ENCODE measurements at places on chromosomes 6 and 20. TPM values are rescaled to one million over a fixed set of nuclear protein-coding genes. Genes with fewer than 3 reads are reported as not detected.

The SIRPG gene
- total RNA-seq: not detected

The GPX6 gene
- total RNA-seq: not detected

The FLRT3 gene
- 97.4 TPM for total RNA-seq

- no peak for DNase-seq
Observed at GRCh38 chr6:35282472-35282871, 15.1 kb upstream of the DEF6 start.

DNA sequence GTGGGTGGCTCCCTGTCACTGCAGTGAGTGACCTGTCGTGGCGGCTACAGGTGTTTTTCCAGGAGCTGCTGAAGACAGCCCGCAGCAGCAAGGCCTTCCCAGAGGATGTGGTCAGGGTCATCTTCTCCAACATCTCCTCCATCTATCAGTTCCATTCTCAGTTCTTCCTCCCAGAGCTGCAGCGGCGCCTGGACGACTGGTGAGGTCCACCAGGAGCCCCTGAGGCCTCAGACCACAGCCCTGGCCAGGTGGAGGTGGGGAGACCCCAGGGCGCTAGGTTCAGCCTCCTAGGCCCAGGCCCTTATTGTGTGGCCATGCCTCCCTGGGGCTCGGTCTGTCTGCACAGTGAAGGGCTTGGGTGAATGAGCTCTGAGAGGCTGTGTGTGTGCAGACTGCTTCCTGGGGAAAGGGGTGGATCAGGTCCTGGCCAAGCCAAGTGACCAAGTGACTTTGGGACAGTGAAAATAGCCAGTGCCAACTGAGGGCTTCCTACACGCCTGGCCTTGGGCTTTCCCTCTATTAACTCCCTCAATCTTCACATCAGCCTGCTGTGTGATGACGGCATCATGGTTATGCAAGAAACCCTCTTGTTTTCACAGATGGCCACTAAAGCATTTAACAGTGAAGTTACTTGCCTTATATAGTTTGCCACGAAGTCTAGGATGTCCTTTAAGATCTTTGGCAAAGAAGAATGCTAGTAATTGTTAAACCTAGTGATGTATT, 6.4 kb downstream of the FGD2 start:
- DNase-seq: no peak

GRCh38 chr20:19858466-19859371, 100.7 kb downstream of the RIN2 start:
- no peak for DNase-seq
